ENCODE measurements at places on chromosomes 13 and 19. TPM values are rescaled to one million over a fixed set of nuclear protein-coding genes. Genes with fewer than 3 reads are reported as not detected.

DNA sequence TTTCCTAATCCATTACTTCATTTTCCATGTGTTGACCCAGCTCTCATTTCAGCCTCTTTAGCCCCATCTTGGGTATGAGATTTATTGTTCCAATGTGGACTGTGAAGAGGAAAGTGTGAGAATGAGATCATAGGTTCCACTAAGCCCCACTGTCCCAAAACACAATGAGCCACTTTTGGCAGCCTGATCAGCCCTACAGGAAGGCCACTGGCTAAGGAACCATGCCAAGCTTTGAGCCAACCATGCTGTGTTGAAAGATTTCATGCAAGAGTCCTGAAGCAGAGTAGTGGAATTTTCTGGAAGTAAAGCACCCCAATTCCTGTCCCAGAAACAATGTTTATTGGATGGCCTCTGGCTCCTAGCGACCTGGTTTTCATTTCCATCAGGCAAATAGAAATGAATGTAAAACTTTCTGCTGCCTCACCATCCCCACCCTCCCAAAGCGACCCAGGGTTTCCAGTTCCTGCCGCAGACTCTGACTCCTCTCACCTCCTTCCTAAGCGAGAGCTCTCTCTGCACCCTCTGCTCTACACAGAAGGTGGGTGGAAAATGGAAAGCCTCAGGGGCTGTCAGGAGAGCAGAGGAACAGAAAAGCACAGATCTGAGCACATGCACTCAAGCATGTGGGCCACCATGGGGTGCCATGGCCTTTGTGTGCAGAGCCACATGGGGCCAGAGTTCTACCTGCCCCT, 73.1 kb downstream of the KCTD12 start:
- no peaks in the 10 kb centered on the region for H3K4me1 ChIP-seq
- H3K36me3 ChIP-seq = no peaks in the 10 kb centered on the region
- DNase-seq = no peak
- peaks cover 14% of the 10 kb centered on the region for H3K27me3 ChIP-seq

DNA sequence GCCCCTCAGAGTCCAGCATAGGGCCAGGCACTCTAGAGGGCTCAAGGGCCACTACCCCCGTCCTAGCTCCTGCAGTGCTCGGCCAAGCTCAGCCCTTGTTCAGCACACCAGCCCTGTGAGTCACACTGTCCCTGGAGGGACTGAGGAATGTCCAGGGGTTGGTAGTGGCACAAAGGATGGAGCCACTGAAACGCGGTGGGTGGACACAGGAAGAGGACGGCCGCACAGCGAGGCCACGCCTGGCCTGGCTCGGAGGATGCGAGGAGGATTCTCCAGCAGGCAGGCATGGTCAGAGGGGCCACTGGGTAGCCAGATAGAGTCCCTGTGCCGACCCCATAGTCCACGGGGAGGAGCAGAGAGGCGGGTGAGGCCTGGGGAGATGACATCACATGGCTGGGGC, 45.7 kb downstream of the C1QTNF9 start:
- H3K27ac ChIP-seq = no peak overlapping the region
- no peak for DNase-seq
- no peak overlapping the region for H3K4me3 ChIP-seq
- no peaks in the 10 kb centered on the region for H3K4me1 ChIP-seq
- H3K27me3 ChIP-seq = no peaks in the 10 kb centered on the region
- no peaks in the 10 kb centered on the region for H3K36me3 ChIP-seq

DNA sequence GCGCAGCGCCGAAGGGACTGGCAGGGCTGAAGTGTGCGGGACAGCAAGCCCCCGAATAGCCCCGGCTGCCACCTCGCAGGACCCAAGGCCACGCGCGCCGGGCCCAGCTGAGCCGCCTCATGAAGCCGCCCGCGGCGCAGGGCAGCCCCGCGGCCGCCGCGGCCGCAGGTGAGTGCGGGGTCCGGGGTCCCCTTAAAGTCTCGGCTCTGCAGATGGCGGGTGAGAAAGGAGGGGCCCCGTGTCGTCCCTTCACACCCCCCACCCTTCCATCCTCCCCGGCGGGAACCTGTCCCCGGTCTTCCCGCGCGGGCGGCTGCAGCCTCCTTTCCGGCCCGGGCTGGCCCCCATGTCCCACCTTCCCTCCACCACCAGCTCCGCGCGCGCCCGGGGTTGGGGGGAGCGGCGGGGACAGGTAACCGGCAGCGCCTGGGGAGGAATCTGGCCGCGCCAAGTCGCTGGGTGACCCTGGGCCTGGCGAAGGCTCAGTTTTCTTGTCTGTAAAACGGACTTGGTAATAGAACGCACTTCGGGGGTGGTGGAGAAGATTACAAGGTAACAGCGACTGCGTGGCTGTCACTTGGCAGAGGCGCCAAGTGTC, 338 bp downstream of the RGCC start:
- H3K4me3 ChIP-seq = peak overlapping the region; percentile 74
- no peak overlapping the region for H3K27ac ChIP-seq
- no peaks in the 10 kb centered on the region for H3K36me3 ChIP-seq
- H3K27me3 ChIP-seq = peaks cover 35% of the 10 kb centered on the region
- DNase-seq = peak; percentile 26

DNA sequence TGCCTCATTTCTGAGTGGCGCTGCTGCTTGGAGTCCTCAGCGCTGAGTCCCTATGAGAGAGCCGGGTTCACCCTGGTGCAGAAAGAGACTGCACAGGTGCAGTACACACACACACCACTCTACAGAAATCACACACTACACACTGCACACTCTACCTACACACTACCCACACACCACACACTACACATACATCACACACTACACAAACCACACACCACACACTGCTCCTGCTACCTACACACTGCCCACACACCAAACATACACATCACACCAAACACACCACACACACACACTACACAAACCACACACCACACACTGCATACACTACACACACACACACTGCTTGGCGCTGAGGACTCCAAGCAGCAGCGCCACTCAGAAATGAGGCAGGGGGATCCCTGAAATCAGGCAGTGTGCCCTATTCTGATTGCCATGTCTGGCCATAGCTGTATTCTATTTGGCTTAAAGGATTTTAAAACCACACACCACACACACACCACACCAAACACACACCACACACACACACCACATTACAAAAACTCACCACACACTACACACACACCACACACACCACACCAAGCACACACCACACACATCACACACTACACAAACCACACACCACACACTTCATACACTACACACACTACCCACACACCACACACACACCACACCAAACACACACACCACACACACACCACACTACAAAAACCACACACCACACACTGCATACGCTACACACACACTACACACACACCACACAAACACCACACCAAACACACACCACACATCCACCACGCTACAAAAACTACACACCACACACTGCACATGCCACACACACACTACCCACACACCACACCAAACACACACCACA, 4.9 kb downstream of the MAG start:
- no peak overlapping the region for H3K27ac ChIP-seq
- no peaks in the 10 kb centered on the region for H3K27me3 ChIP-seq
- H3K36me3 ChIP-seq = no peaks in the 10 kb centered on the region

- no peak overlapping the region for H3K27ac ChIP-seq
- no peaks in the 10 kb centered on the region for H3K36me3 ChIP-seq
- no peak overlapping the region for H3K4me3 ChIP-seq
These were observed 71.9 kb downstream of the DCLK1 start for GRCh38 chr13:36059321-36059720.

GRCh38 chr19:12788042-12788681, 3.1 kb upstream of the JUNB start:
- peaks cover 15% of the 10 kb centered on the region for H3K36me3 ChIP-seq
- peak overlapping the region; percentile 90 for H3K4me3 ChIP-seq

DNA sequence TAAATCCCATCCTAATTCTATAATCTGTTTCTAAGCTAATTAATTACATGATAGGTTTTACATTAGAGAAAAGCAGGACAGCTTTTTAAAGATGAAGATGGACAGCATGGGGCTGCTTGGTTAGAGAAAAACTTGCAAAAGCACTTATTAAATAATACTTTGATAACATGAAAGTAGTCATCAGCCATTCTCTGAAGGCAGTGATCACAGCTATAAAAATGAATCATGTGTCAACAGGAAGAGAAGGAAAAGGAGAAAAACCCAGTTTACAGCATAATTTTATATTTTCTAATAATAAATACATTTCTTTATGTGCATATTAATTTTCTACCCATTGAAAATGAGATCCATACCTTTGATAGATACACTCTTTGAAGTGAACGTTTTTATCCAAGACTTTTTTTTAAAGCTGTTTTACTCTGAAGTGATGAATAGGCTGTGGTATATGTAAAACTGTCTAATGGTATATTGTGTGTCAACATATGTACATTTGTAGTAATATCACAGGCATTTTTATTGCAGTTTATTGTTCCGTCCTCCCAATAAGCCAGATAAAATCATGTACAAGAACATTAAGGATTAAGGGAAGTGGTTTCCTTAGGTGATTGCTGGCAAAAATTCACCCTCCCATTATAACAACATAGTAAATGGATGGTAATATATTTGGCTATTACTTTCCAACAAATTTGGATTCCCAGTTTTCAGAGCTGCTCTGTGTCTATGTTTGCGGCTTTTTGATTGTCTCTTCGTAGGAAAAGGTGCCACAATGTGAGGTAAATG, 1.3 kb upstream of the KLF5 start:
- peaks cover 2% of the 10 kb centered on the region for H3K36me3 ChIP-seq
- H3K27me3 ChIP-seq = peaks cover 38% of the 10 kb centered on the region
- DNase-seq = no peak

Gene THAP8
- total RNA-seq = 2.4 TPM

DNA sequence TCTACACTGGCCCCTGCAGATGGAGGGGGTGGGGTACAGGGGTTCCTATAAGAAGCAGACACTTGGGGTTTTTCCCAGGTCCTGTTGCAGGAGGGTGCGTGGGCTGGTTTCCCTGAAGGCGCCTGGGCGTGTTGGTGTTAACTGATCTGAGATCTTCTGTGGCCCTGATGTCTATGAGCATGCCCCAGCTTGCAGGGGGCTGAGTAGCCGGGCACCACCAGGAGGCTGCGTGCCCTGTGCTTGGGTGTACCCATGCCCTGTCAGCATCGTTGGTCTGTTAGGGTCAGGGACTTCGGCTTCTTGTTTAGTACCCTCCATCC, 45.3 kb downstream of the CAPN12 start:
- H3K36me3 ChIP-seq = peaks cover 41% of the 10 kb centered on the region
- peaks cover 31% of the 10 kb centered on the region for H3K4me1 ChIP-seq
- DNase-seq = no peak
- H3K27me3 ChIP-seq = no peaks in the 10 kb centered on the region
- no peak overlapping the region for H3K27ac ChIP-seq

DNA sequence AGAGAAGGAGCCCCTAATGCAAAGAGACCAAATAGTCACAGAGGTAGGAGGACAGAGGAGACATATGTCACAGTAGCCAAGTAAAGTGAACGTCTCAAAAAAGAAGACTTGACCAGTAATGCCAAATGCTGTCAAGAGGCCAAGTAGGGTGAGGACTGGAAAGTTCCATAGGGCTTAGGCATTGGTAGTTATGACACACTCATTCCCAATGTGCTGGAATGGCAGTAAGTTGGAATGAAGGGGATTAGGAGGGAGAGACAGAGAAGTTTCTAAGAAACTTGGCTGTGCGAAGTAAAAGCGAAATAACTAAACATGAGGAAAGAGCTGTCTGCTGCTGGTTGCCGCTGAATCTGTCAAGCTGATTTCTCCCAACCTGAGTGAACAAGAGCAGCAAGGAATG, 14.9 kb upstream of the FRY start:
- H3K27me3 ChIP-seq = no peaks in the 10 kb centered on the region
- H3K4me1 ChIP-seq = no peaks in the 10 kb centered on the region
- no peaks in the 10 kb centered on the region for H3K36me3 ChIP-seq
- no peak overlapping the region for H3K4me3 ChIP-seq
- no peak overlapping the region for H3K27ac ChIP-seq

GRCh38 chr13:73273745-73274144, 214.9 kb downstream of the KLF5 start:
- H3K27me3 ChIP-seq = no peaks in the 10 kb centered on the region
- no peaks in the 10 kb centered on the region for H3K36me3 ChIP-seq
- no peak for DNase-seq
- H3K4me1 ChIP-seq = no peaks in the 10 kb centered on the region

Gene NCCRP1
- not detected for total RNA-seq

- H3K27ac ChIP-seq = no peak overlapping the region
- H3K36me3 ChIP-seq = no peaks in the 10 kb centered on the region
- peaks cover 3% of the 10 kb centered on the region for H3K4me1 ChIP-seq
- DNase-seq = no peak
- no peaks in the 10 kb centered on the region for H3K27me3 ChIP-seq
- H3K4me3 ChIP-seq = no peak overlapping the region
These were observed 300.7 kb downstream of the DCT start for GRCh38 chr13:94178625-94179244.

GRCh38 chr13:113456116-113456702, 2.9 kb upstream of the ADPRHL1 start:
- H3K4me3 ChIP-seq = no peak overlapping the region
- DNase-seq = no peak
- H3K27ac ChIP-seq = no peak overlapping the region
- H3K4me1 ChIP-seq = no peaks in the 10 kb centered on the region

DNA sequence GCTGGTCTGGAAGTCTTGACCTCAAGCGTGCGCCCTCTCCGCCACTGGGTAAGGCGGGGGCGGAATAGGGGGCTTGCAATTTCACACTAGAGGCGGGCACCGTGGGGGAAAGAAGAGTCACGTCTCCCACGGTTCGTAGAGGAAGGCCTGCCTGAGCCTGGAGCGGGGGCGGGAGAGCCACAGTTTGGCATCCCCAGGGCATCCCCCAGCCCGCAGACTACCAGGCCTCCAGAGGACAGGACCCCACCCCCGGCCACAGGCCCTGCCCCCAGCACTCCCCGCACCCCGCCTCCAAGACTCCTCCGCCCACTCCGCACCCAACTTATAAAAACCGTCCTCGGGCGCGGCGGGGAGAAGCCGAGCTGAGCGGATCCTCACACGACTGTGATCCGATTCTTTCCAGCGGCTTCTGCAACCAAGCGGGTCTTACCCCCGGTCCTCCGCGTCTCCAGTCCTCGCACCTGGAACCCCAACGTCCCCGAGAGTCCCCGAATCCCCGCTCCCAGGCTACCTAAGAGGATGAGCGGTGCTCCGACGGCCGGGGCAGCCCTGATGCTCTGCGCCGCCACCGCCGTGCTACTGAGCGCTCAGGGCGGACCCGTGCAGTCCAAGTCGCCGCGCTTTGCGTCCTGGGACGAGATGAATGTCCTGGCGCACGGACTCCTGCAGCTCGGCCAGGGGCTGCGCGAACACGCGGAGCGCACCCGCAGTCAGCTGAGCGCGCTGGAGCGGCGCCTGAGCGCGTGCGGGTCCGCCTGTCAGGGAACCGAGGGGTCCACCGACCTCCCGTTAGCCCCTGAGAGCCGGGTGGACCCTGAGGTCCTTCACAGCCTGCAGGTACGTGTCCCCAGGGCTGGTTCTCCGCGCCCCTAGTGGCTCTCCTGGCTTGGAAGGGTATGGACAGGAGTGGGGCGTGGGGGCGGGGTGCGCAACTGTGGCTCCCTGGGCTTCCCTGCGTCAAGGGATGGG, at the start of gene ANGPTL4:
Gene ANGPTL4, plus strand, starts transcription at position 353 of the 969 bp plus-strand sequence. Its CDS starts 167 bp downstream, at position 520.
- no peak within 1 kb of the TSS for H3K27ac ChIP-seq
- no peaks in the 10 kb centered on the region for H3K36me3 ChIP-seq
- H3K4me3 ChIP-seq = peak within 1 kb of the TSS; percentile 60
- DNase-seq = no peak

GRCh38 chr13:39867807-39868206, 212.3 kb downstream of the COG6 start:
- DNase-seq = no peak
- H3K36me3 ChIP-seq = no peaks in the 10 kb centered on the region
- H3K4me3 ChIP-seq = no peak overlapping the region
- peaks cover 14% of the 10 kb centered on the region for H3K27me3 ChIP-seq
- H3K27ac ChIP-seq = no peak overlapping the region
- no peaks in the 10 kb centered on the region for H3K4me1 ChIP-seq

- peak; percentile 94 for DNase-seq
- no peaks in the 10 kb centered on the region for H3K36me3 ChIP-seq
- H3K27me3 ChIP-seq = peaks cover 3% of the 10 kb centered on the region
- no peak overlapping the region for H3K27ac ChIP-seq
These were observed 11.6 kb upstream of the NFIX start for GRCh38 chr19:12983542-12984142.

Gene DNAAF3
- total RNA-seq = not detected

Data from activated B cell treated with CpG ODN at 0.5 μM for 24 hours (primary cell).